ENCODE measurements at places on chromosomes 2 and 18.

GRCh38 chr2:17658251-17658843 is 95.3 kb downstream of the SMC6 start:
- H3K27ac ChIP-seq, result no peak overlapping the region
- no peaks in the 10 kb centered on the region for H3K36me3 ChIP-seq
- H3K27me3 ChIP-seq, result no peaks in the 10 kb centered on the region
- no peak overlapping the region for H3K4me3 ChIP-seq

DNA sequence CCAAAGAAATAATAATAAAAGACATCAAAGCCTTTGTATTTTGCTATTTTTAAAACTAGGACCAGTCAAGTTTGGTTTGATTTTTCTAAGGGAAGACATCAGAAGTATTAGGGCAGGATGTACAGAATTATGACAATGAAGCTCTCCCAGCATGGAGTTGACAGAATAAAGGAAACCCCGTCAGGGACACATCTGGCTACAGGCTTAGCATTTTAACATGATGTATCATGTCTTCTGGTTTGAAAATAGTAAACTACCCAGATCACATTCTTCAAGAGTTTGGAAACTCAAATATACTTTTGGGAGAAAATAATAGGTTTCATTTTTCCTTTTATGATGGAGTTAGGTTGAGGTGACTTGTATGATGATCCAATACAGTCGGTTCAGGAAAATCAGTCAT is 552.0 kb upstream of the CDH2 start:
- no peaks in the 10 kb centered on the region for H3K27me3 ChIP-seq
- no peaks in the 10 kb centered on the region for H3K36me3 ChIP-seq
- no peak for DNase-seq
- no peak overlapping the region for H3K27ac ChIP-seq

- no peak for DNase-seq
- H3K4me1 ChIP-seq, result no peaks in the 10 kb centered on the region
- no peak overlapping the region for H3K4me3 ChIP-seq
- H3K27me3 ChIP-seq, result peaks cover 9% of the 10 kb centered on the region
These were observed 32.3 kb upstream of the ZBTB7C start for GRCh38 chr18:48441405-48441881.

DNA sequence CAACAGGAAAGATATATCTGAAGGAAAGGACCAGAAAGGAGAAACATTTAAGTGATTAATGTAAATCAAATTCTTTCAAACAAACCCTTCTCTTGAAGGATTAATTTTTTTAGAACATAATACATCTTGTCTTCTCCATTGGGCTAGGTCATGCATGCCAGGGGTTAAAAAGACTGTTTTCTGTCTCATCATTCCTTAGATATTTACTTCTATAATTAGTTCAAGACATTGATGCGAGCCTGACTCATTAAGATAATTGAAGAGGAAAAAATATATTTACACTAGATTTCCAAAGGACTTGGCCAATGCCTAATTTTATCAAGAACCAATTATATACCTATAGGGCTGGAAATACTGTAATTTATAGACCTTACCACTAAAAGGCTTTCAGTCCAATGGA is 166.6 kb upstream of the SETBP1 start:
- no peaks in the 10 kb centered on the region for H3K36me3 ChIP-seq
- no peaks in the 10 kb centered on the region for H3K27me3 ChIP-seq
- H3K4me1 ChIP-seq, result no peaks in the 10 kb centered on the region
- H3K4me3 ChIP-seq, result no peak overlapping the region
- no peak for DNase-seq
- no peak overlapping the region for H3K27ac ChIP-seq

DNA sequence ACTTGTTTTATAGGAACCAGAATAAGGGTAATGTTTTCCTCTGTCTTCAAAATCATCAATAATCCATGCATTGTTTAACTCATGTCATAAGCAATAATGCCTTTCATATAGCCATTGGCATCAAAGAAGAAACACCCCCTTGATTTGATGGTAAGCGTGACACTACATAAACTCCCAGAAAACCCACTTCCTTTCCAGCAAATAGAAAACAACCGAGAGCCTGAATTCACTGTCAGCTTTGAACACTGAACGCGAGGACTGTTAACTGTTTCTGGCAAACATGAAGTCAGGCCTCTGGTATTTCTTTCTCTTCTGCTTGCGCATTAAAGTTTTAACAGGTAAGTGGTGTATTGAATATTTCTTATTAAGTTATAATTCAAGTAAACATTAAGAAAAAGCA is at the start of gene ICOS:
Gene ICOS, plus strand, starts transcription at position 229 of the 400 bp plus-strand sequence. Its CDS starts 52 bp downstream, at position 281.
- H3K4me1 ChIP-seq, result no peaks in the 10 kb centered on the region
- H3K27me3 ChIP-seq, result no peaks in the 10 kb centered on the region
- no peak within 1 kb of the TSS for H3K4me3 ChIP-seq
- H3K27ac ChIP-seq, result no peak within 1 kb of the TSS
- DNase-seq, result no peak
- no peaks in the 10 kb centered on the region for H3K36me3 ChIP-seq

GRCh38 chr2:127542231-127542630 is 6.7 kb downstream of the MYO7B start:
- H3K4me3 ChIP-seq, result no peak overlapping the region
- no peak for DNase-seq
- H3K27ac ChIP-seq, result peak overlapping the region; percentile 91
- no peaks in the 10 kb centered on the region for H3K36me3 ChIP-seq
- no peaks in the 10 kb centered on the region for H3K27me3 ChIP-seq

DNA sequence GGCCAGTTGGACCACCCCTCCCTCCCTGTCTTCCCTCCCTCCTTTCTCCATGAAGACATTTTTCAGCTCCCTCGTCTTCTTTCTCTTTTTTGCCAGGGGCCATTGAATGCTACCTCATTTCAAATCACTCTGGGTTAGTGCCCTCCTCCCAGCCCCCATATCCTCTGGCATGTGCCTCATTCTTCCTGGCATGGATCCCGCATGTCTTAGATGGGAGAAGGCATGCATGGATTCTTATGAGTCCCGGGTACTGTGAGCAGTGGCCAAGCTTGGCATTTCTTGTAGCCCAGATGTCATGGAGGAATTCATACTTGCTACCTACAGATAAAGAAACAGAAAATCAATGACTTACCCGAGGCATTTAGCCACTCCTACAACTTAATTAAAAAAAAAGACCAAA is 9.0 kb upstream of the HAAO start:
- H3K27ac ChIP-seq, result no peak overlapping the region
- no peaks in the 10 kb centered on the region for H3K27me3 ChIP-seq
- H3K36me3 ChIP-seq, result no peaks in the 10 kb centered on the region
- H3K4me3 ChIP-seq, result no peak overlapping the region
- H3K4me1 ChIP-seq, result peaks cover 1% of the 10 kb centered on the region

DNA sequence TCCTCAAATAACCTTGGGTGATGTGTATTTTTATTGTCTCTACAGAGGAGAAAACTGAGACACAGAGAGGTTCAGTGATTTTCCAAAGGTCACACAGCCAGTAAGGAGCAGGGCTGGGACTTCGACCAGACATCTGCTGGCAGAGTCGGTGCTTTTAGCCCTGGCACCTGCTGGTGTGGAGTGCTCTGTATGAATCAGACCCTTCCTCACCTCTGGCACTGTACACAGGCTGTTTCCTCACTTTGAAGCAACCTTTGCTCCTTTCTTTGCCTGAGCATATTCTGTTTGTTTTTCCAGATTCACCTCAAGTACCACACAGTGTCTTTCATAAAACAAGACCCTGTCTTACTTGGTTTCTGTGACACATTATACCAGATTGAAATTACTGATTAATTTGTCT is 107.9 kb downstream of the DPP10 start:
- H3K27ac ChIP-seq, result peak overlapping the region; percentile 58
- no peak overlapping the region for H3K4me3 ChIP-seq
- no peaks in the 10 kb centered on the region for H3K36me3 ChIP-seq
- peaks cover 9% of the 10 kb centered on the region for H3K27me3 ChIP-seq
- DNase-seq, result peak; percentile 66

DNA sequence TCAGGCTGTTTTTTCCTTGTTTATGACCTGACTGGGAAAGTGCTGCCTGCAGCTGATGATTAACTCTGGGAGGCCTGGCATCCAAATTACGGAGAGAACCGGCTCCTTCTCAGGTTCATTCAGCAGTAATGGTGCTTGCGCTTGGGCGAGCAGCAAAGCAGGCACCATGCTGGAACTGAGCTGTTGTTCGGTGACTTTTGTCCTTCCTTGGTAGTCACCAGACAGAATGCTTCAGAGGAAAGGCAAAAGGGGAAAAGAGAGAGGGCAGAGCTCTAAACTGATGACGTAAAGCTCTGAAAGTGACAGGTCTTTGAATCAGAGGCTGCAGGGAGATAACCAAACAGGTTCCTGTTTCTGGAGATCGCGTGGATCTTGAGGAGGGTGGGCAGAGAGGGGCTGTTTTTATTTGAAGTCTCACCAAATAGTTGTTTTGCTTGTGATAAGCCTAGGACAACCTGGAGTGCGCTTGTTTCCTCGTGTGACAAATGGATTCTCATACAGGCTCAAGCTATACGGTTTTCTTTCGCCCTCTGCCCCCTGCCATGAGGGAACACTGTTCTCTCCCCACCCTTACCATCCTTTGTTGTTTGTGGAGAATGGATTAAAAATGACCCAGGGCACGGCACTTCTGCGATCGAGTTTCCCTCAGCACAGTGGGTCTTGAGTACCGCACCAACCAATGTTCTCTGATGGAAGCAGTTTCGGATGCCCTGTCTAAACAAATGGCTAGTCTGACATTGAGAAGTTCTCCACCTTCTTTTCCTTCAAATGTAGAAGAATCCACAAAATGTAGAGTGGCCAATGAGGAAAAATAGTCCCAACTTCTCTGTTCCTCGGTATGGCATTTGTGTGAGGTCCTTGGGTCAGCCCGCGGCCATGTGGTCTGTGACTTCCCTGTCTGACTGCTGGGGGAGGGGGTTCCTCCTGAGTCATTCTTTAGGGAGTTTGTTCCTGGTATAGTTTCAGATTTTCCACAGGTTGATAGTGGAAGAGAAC is 1.3 kb downstream of the RASGRP3 start:
- H3K4me1 ChIP-seq, result peaks cover 13% of the 10 kb centered on the region
- H3K4me3 ChIP-seq, result no peak overlapping the region
- DNase-seq, result peak; percentile 12
- no peaks in the 10 kb centered on the region for H3K36me3 ChIP-seq
- H3K27me3 ChIP-seq, result peaks cover 7% of the 10 kb centered on the region
- peak overlapping the region; percentile 95 for H3K27ac ChIP-seq

DNA sequence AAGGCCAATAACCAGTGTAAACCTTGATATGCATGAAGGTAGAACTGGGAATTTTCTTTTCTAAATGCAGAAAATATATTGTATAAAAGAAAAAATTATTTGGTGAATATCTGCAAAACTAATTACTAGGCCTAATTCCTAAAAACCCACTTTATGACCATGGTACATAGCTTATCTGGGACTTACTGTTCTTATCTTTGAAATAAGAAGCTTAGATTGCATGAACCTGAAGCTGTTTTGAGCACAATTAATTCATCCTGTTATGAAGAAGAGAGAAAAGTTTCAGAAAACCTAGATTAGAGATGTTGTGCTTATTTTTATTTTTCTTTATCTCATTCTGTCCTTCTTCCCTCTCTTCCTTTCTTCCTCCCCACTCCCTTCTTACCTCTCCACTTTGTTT is 235.0 kb downstream of the GULP1 start:
- H3K4me1 ChIP-seq, result peaks cover 26% of the 10 kb centered on the region
- no peak overlapping the region for H3K4me3 ChIP-seq
- no peaks in the 10 kb centered on the region for H3K36me3 ChIP-seq
- H3K27me3 ChIP-seq, result no peaks in the 10 kb centered on the region
